HCT116 (cell line): ENCODE measurements at places on chromosomes 6 and 20. TPM values are rescaled to one million over a fixed set of nuclear protein-coding genes. Genes with fewer than 3 reads are reported as not detected.

The APOBEC2 gene
- total RNA-seq, result not detected

The CST4 gene
- total RNA-seq, result not detected

The HDDC2 gene
- 95.6 TPM for total RNA-seq

The C6orf58 gene
- total RNA-seq, result 0.20 TPM

- H3K36me3 ChIP-seq, result no peaks in the 10 kb centered on the region
- no peaks in the 10 kb centered on the region for H3K27me3 ChIP-seq
- H3K4me3 ChIP-seq, result no peak overlapping the region
- no peak for DNase-seq
- no peak overlapping the region for H3K27ac ChIP-seq
Measured at GRCh38 chr20:19212821-19213502, 520 bp downstream of the SLC24A3 start.

- no peak for DNase-seq
- no peaks in the 10 kb centered on the region for H3K27me3 ChIP-seq
- H3K27ac ChIP-seq, result no peak overlapping the region
- H3K4me1 ChIP-seq, result peaks cover 15% of the 10 kb centered on the region; the same call in 1 of the 2 replicates
Measured at GRCh38 chr6:31268369-31268765, 3.5 kb downstream of the HLA-C start.

- no peak for DNase-seq
- H3K27me3 ChIP-seq, result no peaks in the 10 kb centered on the region
- H3K36me3 ChIP-seq, result no peaks in the 10 kb centered on the region
- H3K4me1 ChIP-seq, result peaks cover 10% of the 10 kb centered on the region
- peak overlapping the region; percentile 82; the same call in 1 of the 2 replicates for H3K27ac ChIP-seq
Measured at GRCh38 chr20:59004763-59005522, 2.1 kb downstream of the CTSZ start.

DNA sequence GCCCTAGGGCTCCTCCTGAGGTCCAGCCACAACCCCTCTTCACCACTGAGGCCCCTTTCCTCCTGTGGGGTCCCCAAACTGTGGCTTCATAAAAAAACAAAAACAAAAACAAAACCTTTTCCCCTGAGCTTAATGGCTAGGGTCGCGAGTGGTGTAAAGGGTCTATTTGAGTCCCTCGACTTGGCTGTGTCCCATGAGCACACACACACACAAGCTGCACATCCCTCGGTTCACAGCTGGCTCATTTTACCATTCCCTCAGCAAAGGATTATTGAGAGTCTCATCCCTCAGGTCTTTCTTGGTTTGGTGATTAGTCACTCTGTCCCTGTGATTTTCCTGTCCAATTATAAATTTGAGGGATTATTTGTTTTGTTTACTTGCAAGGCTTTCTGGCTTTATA lies 206.1 kb upstream of the SASH1 start:
- no peak overlapping the region for H3K4me3 ChIP-seq
- H3K27ac ChIP-seq, result no peak overlapping the region
- H3K4me1 ChIP-seq, result peaks cover 16% of the 10 kb centered on the region
- no peaks in the 10 kb centered on the region for H3K36me3 ChIP-seq
- no peak for DNase-seq

GRCh38 chr6:166657531-166657930 lies 30.5 kb upstream of the RPS6KA2 start:
- no peaks in the 10 kb centered on the region for H3K27me3 ChIP-seq
- no peaks in the 10 kb centered on the region for H3K36me3 ChIP-seq
- no peak overlapping the region for H3K27ac ChIP-seq
- no peak overlapping the region for H3K4me3 ChIP-seq
- H3K4me1 ChIP-seq, result no peaks in the 10 kb centered on the region

- H3K27ac ChIP-seq, result no peak overlapping the region
- DNase-seq, result no peak
- H3K36me3 ChIP-seq, result no peaks in the 10 kb centered on the region
Measured at GRCh38 chr6:98574984-98575383, 259.4 kb upstream of the POU3F2 start.
